ENCODE measurements at places on chromosomes 11 and 22. TPM values are rescaled to one million over a fixed set of nuclear protein-coding genes. Genes with fewer than 3 reads are reported as not detected.
A peak's percentile ranks its signal among the peaks of the same experiment; 100 is the strongest.

- DNase-seq: no peak
Observed at GRCh38 chr22:32204040-32204855, 625 bp downstream of the RFPL2 start.

DNA sequence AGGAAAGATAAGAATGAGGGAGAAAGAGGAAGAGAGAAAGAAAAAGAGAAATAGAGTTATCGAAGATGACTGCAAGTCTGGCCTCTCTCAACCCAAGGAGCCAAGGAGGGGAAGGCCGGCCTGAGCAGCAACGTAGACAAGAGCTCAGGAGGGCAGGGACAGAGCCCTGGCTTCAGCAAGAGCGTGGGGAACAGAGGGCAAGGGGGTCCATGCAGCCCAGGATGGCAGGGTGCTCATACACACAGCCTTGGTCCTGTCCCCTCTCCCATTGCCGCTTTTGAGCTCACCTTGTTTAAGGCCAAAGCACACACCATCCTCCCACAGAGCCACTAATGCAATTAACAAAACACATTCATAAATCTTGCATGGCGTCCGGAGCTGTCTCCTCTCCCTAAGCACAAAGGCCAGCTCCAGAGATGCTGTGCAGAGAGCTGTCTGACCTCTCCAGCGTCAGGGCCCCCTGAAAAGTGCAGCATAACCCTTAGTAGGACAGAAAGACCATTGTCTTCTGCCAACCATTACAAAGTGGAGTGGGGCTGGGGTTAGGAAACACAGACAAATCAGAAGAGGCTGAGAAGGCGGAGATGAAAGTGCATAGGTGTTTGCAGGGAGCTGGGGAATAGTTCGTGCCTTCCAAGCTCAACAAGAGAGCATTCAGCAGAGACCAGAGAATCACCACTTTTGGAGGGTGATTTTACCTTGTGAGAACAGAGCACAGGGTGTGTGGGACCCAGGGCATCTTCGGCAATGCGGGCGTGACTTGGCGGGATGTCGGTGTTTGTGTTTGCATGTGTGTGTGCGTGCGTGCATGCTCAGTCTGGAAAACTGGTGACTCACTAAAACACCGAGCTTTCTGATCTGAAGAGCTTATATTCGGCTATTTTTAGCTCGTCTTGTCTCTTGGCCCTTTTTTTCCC lies 28.2 kb upstream of the JAM3 start:
- peak; percentile 68 for DNase-seq

GRCh38 chr11:707817-708420 lies 1.9 kb downstream of the EPS8L2 start:
- no peak for DNase-seq

The NCAM1 gene
- total RNA-seq: 160 TPM

- no peak for DNase-seq
Observed at GRCh38 chr11:1373536-1374214, 16.1 kb upstream of the BRSK2 start.

The SAA1 gene
- total RNA-seq: 2.4 TPM

- no peak for DNase-seq
Observed at GRCh38 chr11:7307836-7308235, 56.1 kb downstream of the SYT9 start.

All from tongue (tissue), 3 donors.